ENCODE measurements at places on chromosomes 13 and 19.

- DNase-seq = no peak
These were observed 340.0 kb downstream of the SUCLA2 start for GRCh38 chr13:47661076-47661475.

DNA sequence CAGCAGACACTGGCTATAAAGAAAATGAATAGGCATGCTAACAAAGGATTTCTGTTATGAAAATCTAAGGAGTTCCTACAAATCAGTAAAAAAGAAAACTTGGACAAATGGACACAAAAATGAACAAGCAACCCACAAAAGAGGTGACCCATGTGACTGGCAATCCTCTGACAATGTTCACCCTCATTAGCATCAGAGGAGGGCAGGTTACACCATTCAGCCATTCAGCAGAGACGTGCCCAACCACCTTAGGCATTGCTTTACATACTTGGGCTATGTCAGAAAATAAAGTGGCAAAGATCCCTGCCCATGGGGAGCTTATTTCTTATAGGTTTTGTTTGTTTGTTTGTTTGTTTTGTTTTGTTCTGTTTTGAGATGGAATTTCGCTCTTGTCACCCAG lies 46.0 kb downstream of the TNFRSF19 start:
- DNase-seq = no peak

DNA sequence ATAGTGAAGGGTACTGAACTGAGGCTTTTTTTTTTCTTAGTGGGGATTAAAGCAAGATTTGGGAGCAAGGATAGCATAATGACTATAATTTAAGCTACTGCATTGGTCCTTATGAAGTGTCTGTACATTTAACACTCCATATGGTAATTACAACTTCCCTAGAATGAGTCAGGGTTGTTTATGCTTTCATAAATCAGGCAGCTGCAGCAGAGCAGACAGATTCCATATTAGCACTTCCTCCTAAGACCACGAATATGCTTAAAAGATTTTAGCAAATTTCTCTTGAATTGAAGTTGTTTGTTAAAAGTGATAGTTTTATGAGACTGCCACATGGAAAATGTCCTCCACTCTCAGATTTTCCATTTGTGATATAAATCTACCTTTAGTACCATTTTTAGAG lies 401.1 kb upstream of the SPRY2 start:
- no peak for DNase-seq

- no peak for DNase-seq
These were observed 45.2 kb downstream of the TPP2 start for GRCh38 chr13:102642029-102642428.

GRCh38 chr13:49319551-49319950 lies 71.8 kb downstream of the CDADC1 start:
- no peak for DNase-seq

DNA sequence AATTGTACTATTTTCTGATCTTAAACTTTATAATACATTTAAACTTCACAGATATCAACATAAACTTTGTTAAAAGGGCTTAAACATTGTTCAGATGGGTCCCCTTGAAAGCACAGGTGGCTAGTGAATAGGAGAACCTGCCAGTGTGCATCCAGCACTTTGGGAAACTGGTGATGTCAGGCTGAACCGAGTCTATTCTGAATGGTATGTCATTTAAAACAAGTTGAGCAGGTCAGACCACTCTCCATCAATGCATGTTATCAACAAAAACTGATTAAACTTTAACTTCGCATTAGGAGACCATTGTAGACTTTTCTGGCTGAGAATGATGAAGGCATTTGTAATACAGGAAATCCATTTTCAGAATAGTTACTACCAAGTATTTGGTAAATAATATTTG lies 50.1 kb upstream of the FREM2 start:
- no peak for DNase-seq

DNA sequence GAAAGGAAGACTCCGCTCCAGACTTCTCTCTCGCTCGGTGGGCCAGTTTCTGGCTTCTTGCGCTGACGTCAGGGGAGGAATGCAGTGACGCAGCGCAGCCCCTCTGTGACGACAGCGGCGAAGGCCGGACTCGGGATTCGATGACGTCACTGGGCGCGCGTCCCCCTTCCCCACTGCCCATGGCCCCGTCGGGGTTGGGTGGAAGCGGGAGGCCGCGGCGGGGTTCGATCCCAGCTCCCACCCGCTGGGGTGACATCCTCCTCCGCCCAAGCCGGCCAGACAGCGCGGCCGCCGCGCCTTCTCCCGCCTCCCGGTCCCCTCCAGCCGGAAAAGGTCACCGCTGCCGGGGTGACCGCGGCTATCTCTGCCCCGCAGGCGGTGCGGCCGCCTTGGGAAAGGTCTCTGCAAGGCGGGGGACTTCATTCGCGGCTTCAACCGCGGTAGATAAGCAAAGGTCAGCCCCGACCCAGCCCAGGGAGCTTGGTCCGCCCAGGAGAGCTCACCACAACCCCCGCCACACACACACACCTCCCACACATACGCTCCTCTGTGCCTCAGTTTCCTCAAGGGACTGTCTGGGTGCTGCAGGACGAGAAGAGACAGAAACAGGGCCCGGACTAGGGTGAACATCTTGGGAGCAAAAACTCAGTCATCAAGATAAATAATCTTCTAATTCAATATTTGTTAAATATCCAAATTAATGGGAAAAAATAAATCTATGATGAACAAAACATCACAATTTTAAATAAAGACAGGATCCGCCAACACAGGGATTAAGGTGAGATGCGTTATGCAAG lies 844 bp upstream of the RFX1 start:
- DNase-seq = no peak
